ENCODE measurements at places on chromosomes 3 and 15. TPM values are rescaled to one million over a fixed set of nuclear protein-coding genes. Genes with fewer than 3 reads are reported as not detected.

DNA sequence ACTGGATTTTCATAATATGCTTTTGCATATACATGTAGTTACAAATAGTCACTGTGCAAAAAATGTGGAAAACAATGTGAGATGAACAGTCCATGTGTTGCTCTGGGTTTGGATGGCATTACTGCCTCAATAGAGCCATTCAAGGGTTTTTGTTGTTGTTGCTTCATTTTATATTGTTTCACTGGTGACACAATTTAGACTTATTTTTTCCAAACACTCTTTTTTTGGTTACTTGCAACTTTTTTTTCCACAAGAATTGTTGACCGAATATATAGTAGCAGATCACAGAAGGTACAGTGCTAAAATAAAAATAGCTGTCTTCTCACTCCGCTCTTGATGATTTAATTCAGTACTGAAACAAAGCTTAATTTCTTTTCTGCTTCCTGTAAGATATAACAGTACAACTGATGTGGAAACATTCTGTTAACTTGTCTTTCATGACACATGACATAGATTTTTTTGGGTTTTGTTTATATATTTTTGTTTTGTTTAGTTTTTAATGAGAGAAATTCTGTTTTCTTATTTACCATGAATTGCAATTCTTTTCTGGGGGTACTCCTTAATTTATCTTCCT, 618.6 kb downstream of the NAALADL2 start:
- no peak for DNase-seq

DNA sequence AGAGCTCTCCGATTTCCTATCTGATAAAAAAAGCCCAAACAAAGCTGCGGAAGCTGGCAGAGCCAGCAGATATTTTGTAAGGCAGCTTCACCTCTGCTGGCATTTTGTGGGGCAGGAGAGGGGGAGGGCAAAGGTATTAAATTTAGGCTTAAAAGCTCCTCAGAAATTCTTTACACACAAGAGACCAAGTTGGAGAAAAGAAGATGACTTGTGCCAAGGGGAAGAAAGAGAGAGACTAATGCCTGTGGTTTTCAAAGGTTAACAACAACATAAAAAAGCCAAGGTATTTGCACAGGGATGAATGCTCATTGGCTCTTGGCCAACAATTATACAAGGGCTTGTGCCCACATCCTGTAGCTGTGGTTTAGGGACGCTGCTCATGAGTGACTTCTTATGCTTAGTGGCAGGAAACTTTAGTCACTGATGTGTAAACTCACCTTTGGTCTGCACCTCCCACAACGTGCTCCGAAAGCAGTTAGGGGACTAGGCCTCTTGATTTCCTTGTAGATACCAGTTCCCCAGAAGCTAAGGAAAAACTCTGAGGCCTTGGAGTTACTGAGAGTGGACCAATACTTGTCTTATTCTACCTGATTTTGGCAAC, 152.9 kb downstream of the TPRG1 start:
- DNase-seq, result peak; percentile 69

DNA sequence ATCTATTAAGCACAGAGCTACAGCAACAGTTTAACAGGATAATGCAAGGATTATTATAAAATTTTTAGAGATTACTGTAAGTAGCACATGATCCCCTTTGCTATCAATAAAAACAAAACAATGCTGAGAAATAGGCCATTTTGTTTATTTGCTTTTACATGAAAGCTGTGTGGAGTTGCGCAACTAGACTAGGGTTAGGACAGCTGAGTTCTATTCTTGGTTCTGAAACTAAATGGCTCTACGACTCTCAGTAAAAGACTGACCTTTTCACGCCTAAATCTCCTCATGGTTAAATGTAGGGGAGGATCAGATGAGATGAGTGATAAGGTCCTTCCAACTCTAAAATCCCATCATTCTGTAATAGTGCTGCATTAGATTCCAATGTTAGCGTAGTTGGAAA, 25.0 kb downstream of the KCNMB2 start:
- DNase-seq, result no peak

- DNase-seq, result no peak
These were observed 339.1 kb upstream of the RGMA start for GRCh38 chr15:93428150-93428549.

- DNase-seq, result no peak
These were observed 47.5 kb upstream of the SI start for GRCh38 chr3:165125836-165126235.

- no peak for DNase-seq
These were observed 40.7 kb downstream of the RAB27A start for GRCh38 chr15:55248895-55249294.

DNA sequence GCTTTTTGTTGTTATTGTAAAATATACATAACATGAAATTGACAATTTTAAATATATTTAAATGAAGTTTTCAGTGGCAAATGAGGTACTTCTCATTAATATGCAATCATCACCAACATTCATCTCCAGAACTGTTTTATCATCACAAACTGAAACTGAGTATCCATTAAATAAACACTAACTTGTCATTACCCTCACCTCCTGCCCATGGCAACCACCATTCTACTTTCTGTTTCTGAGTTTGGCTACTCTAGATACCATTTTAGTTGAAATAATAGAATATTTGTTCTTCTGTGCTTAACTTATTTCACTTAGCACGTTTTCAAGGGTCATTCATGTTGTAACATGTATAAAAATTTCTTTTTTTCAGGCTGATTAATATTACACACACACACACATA, 834.3 kb downstream of the PLOD2 start:
- no peak for DNase-seq

DNA sequence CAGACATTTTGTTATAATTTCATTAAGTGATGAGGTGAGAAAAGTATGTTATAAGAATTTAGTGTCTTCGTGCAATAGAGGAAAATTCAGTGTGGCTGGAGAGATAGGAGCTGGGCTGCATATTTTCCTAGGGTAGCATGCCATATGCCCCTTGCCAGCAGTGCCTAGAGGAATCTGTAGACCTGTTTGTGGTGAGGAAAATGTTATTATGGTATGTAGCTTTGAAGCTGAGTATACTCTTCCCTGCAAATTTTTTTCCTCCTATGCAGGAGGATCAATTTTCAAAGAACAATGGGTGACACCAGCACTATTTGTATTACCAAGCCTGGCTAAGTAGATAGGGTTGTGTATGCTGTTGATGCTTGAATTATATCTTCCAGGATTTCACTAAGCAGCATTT, 200.6 kb downstream of the EDEM1 start:
- no peak for DNase-seq

The GHSR gene
- not detected for total RNA-seq

All from left colon (tissue), 2 donors.